ENCODE measurements at places on chromosomes 2 and 18.
A peak's percentile ranks its signal among the peaks of the same experiment; 100 is the strongest.

DNA sequence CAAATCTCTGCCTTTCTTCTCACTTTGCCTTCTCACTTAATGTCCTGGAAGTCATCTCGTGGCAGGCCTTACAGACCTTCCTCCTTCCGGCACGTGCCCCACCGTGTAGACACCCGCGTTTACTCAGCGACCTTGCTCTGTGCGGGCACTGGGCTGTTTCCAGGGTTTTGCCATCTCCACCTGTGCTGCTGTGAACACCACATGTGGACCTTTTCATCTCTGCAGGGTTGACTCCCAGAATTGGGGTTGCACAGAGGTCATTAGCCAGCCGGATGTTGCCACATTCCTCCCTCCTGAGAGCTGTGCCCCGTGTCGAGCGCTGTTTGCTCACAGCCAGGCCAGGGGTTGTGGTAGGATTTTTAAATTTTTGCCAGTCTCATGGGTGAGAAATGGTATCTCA is 25.4 kb downstream of the KCNG2 start:
- no peak for DNase-seq

DNA sequence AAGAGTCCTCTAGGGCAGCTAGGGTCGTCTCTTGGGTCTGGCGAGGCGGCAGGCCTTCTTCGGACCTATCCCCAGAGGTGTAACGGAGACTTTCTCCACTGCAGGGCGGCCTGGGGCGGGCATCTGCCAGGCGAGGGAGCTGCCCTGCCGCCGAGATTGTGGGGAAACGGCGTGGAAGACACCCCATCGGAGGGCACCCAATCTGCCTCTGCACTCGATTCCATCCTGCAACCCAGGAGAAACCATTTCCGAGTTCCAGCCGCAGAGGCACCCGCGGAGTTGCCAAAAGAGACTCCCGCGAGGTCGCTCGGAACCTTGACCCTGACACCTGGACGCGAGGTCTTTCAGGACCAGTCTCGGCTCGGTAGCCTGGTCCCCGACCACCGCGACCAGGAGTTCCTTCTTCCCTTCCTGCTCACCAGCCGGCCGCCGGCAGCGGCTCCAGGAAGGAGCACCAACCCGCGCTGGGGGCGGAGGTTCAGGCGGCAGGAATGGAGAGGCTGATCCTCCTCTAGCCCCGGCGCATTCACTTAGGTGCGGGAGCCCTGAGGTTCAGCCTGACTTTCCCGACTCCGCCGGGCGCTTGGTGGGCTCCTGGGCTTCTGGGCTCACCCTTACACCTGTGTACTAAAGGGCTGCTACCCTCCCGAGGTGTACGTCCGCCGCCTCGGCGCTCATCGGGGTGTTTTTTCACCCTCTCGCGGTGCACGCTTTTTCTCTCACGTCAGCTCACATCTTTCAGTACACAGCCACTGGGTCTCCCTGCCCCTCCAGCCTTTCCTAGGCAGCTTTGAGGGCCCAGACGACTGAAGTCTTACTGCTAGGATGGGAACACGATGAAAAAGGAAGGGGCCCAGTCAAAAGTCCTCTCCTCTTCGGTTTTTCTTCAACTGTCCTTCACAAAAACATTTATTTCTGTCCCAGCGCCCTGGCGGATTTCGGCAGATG is 8.1 kb downstream of the SIX2 start:
- DNase-seq, result no peak

- DNase-seq, result no peak
These were observed 347.7 kb downstream of the KIAA1328 start for GRCh38 chr18:37176621-37176934.

DNA sequence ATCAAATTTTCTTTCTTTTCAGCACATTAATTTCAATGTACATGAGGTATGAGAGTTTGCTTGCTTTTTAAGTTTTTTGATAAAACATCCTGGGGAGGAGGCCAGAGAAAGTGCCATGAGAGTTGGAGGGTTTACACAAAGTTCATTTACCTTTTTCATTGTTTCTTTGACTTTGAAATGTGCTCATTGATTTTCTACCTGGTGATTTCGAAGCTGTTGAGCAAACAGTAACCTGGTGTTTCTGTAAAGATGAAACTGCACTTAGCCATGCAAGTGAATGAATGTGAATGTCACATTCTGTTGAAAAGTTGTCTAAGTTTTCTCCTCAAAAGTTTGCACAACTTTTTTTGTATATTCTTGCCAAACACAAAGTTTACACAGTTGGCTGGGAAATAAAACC is 797.0 kb downstream of the METTL4 start:
- no peak for DNase-seq

- no peak for DNase-seq
These were observed 89.6 kb upstream of the DOCK10 start for GRCh38 chr2:225131898-225132297.

DNA sequence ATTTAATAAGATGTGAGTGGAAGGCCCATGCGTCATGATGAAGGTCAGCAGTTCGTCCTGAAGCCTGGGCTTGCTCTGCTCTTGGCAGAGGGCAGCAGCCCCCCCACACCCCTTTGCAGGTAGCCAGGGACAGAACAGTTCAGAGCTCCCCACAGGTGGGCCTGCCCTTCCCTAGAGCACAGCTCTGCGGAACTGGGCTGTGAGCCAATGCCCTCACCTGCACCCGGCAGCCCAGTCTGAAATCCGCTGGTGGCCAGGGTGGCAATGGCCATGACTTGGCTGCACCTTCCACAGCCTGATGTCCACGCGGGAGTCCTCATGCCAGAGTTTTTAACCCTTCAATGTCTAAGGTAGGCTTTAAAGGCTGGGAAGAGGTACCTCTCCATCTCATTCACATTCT is 136.7 kb downstream of the ACKR3 start:
- no peak for DNase-seq

GRCh38 chr2:1561811-1562421 is 148.7 kb downstream of the TPO start:
- DNase-seq, result no peak

DNA sequence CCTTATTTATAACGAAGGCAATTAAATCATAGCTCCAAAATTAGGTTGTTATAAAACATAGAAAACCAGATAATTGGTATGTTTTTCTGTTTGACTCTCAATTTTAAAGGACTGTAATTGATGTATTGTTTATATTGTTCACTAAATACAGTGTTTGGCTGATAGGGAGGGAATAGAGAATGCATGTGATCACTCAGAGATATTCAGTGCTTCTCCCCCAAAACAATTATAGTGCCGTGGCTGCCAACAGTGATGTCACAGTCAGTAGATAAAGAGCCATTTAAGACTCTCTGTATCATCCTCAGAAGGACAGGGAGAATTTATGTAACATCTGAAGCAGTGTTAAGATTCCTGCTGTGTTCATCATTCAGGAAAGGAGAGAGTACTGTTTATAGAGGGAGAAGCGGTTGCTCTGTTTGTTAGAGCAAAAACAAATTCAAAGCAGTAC is 69.6 kb downstream of the PHLPP1 start:
- peak; percentile 36 for DNase-seq

DNA sequence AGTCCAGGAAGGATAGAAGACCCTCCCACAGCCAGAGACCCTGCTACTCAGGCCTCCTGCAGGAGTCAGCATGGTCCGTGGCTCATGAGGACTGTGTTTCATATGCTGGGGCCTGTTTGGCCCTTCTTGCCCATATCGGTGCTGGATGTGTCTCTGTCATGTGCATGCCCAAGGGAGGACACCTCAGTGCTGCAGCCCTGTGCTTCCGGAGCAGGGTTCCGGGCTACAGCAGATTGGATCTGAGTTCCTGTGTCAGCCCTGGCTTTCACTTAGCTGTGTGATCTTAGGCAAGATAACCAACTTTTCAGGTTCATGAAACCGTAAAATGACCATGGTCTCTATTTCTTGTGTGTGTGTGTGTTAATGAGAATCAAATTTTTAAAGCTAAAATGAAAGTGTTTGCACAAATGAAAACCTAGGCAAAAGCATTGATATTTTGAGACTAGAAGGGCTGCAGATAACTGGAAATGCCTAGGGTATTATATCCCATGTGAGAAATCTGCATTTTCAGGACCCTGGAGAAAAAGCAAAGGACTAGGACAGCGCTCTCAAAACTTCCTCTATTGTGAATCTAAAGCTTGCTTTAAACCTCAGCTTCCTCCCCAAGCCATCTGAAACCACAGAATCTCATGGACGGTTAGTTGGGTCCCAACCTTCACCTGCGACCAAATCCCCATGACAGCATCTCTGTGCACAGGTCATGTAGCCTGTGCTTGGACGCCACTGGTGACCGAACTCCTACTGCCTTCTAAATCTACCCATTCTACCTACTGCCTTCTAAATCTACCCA is 58.8 kb upstream of the CAPN13 start:
- DNase-seq, result no peak

DNA sequence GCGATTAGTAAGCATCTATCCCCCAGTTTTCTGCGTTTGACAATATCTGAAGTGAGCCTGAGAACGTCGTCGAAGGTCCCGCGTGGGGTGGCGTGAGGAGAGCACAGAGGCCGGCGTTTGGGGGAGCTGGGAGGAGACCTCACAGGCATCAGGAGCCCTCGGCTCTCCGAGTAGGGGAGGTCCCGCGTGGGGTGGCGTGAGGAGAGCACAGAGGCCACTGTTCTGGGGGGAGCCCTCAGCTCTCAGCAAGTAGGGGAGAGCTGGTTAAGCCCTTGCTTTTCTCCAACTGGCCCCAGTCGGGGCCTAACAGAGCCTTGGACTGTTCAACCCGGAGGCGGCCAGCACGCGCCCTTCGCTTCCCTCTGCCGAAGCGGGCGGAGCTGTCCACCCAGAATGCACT is 134.3 kb downstream of the NFATC1 start:
- no peak for DNase-seq

- DNase-seq, result no peak
These were observed 582.1 kb upstream of the SETBP1 start for GRCh38 chr18:44098551-44099098.

DNA sequence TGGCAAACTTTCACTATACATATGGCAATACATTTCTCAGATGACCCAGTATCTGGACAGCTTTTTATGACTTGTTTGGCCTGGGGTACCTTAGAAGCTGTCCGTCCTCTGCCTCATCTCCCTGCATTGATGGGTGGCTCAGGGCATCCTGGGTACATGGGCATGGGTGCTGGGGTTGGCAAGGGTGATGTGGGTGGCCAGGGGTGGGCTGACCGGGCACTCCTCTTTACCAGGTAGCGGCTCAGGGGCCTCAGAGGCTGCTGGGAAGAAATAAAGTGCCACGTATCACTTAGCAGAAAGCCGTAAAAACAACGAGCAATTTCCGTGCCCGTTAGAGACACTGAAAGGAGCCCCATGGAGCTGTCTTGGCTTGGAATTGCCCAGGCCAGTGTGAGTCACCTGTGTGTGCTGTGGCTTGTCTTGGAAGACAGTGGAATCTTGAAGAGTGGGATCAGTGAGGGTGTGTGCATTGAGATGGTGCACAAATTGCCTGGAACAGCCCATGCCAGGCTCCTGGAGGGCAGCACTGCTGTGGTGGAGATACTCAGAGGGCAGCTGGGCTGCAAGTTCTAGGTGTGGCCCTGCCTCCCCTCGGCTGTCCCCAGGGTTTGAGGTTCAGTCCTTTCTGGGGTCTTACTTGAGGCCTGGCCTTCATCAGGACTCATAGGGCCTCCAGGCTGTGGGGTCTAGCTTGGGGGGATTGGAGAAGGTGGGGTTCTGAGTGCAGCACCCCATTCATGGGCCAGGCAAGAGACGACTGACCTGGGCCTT is 88.8 kb downstream of the FHOD3 start:
- DNase-seq, result no peak

- no peak for DNase-seq
These were observed 1.1 kb downstream of the SLC4A1AP start for GRCh38 chr2:27664622-27665363.

DNA sequence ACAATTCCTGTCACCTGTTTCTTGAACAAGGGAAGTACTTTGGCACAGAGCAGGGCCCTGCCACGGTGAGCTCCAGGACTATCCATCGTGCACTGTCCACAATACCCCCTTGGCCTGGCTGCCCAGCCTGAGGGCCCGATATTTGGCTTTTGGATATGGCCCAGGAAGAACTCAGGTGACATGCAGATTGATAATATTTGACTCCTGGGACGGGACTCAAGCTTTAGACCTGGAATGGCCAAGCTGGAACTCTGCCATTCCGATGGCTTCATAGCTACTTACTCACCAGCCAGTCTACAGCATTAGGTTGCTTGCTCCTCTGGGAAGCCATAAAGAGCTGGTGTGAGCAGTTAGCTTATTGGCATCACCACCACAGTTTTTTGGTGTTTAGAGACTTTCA is 26.6 kb downstream of the EML6 start:
- no peak for DNase-seq

- no peak for DNase-seq
These were observed 83.6 kb upstream of the MGAT5 start for GRCh38 chr2:134170294-134170693.
